ENCODE measurements at places on chromosomes 1 and 21.

GRCh38 chr1:155893389-155894142 is 17.6 kb downstream of the RIT1 start:
- DNase-seq = peak; percentile 95

DNA sequence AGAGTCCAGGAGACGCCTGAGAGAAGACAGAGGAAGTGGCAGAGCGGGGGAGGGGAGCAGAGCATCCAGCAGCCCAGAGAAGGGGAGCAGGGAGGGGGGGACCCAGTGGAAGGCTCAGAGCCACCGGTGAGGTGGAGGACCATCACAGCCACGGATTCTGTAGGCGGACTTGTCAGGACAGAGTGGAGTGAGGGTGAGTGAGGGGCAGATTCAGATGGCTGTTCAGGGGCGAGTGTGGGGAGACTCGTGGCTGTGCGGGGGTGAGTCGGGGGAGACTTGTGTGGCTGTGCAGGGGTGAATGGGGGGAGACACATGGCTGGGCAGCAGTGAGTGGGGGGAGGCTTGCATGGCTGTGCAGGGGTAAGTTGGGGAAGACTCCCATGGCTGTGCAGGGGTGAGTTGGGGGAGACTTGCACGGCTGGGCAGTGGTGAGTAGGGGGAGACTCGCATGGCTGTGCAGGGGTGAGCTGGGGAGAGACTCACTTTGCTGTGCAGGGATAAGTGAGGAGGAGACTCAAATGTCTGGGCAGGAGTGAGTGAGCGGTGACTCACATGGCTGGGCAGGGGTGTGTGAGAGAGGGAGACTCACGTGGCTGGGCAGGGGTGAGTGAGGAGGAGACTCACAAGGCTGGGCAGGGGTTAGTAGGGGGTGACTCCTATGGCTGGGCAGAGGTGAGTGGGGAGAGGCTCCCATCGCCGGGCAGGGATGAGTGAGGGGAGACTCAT is 56.8 kb upstream of the ABCG1 start:
- DNase-seq = no peak

DNA sequence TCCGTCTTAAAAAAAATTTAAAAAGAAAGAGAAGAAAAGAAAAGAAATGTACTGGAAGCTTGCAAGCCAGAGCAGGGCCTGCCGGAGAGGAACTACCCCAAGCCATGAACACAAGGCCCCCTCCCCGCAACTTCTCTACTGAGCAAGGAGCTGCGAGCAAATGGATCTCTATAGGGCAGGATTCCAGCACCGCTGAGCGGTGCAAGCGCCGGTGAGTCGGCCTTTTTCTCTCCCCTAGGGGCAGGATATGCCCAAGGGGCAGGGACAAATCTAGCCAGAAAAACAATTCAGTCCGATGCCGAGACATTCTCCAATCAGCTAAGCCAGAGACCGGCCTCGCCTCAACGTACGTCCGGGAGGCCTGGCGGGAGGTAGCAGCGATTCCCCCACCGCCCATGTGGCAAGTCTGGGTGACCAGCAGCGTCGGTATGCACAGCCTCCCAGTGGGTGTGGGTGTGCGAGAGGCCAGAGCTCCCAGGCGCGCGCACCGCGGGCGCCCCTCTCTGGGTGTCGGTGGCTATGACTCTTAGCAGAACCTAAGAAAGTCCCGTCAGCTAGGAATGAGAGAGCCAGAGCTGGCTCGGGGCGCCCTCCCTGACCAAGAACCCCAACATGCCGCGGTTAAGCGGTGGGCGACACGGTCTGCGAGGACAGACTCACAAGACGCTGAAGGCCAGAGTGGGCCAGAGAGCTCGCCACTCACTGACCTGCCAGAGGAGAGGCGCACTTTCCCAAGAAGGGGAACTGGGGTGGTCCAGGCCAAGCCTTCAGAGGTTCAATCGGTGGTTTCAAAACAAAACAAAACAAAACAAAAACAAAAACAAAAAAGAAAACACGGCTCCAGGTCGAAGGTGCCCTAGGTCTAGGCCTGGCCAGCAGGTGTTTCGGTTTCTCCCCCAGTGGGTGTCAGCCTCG is 1.9 kb downstream of the CSMD2 start:
- DNase-seq = peak; percentile 97

DNA sequence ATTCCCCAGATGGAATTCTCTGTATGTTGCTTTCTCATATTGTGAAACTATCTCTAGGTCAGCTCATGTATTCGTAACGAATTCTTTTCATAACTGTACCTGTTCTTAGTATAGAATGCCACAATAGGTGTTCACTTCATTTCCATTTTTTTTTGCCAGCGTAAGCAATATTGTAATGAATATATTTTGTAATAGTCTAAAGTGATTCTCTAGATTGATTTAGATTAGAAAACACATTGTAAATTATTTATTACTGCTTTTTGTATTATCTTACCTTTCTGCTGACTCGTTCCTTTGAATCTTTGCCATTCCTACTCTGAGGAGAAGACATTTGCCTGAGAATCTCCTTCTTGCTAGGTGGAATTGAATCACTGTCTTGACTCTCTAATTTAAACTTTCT is 14.8 kb downstream of the PDC start:
- DNase-seq = no peak

DNA sequence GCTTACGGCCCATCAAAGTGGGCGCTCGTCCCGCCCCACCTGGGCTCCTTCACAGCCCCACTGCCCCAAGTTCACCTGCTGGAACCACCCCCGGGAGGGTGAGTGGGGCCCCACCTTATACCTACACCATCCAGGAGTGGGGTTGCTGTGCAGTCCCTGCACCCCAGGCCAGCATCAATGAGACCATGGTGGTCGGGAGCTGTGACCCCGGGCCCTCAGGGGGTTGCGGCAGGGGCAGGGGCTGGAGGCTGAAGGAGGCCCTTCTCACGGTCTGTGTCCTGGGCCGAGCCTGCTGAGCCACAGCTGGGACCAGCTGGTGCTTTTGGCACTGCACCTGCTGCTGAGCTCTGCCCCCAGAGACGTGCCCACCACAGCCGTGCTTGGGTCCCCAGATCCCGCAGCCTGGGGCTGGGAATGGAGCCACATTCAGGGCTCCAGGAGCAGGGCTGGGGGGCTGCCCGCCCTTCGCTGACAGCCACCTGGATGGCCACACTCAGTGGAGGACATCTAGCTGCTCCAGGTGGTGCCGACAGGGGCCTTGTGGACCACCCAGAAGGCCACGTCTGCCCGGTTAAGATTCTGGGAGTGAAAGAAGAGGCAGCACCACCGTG is 17.4 kb downstream of the ACTRT2 start:
- no peak for DNase-seq

DNA sequence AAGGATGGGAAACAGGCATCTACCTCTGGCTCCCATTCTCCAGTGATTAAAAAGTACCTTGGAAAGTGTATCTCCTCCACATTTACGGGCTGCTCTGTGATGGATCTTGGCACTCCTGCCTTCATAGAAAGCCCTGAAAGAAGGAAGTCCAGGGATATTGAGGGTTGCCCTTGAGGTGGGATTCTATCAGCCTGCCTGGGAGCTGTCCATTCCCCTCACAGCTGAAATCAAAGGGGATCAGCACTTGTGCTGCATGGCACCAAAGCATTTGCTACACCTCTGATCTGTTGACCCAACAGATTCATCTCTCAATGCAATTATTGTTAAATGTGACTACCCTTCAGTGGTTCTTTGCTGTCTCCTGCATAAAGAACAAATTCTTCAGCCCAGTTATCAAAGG is 442.0 kb upstream of the RUNX1 start:
- DNase-seq = no peak

DNA sequence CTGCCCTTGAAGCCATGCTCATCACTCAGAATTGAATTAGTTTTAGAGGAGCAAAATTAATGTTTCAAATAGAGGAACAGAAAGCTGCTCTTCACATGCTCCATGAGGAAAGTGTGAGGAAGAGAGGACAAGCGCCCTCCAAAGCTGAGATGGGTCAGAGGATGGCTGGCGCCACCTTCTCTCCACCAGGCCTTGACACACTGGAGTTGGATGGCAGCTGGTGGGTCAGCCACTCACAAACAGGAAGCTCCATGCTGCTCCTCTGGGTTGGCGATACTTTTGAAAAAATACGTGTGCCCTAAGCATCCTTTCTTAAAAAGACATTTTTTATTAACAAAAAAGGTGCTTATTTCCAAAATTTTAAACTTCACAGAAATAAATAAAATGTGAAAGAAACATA is 3.1 kb upstream of the CD2 start:
- no peak for DNase-seq

DNA sequence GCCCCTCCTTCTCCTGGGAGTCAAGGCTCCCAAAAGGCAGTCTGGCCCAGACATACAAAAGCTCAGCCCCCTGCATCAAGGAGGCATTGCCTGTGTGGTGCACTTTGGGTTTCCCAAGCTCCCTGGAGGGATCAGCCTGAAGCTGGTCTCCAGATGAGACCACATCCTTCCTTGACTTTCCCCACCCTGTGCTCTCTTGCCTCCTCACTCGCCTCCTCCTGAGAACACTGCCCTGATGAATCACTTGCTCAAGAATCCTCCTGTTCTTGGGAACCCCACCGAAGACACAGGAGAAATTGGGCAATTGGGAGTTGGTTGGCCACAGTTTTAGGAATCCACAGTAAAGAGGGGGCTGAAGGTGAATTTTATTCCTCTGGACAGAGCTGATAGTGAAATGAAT is 34.8 kb upstream of the LYST start:
- DNase-seq = peak; percentile 92

DNA sequence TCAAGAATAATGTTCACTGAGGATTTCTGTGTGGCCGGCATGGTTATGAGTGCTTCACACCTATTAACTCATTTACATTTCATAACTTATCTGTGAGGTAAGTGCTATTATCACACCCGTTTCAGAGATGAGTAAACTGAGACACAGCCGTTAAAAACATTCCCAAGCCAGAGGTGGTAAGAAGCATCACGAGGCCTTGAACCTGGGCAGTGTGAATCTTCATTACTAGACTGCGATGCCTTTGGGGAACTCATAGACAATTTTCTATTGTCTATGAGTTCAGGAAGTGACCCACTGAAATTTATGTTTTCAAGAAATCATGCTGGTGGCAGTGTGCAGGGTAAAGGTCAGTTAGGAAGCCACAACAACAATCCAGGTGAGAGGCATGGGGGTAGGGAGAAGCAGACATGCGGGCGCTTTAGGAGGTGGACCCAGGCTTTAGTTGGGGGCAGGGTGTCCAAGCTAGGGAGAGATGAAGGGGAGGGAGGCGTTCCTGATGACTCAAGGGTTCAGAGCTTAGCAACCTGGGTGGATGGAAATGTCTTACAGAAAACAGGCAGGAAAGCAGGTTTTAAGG is 14.5 kb downstream of the GNG12 start:
- DNase-seq = no peak

- no peak for DNase-seq
Observed at GRCh38 chr1:78165816-78166215, 120.0 kb downstream of the GIPC2 start.

DNA sequence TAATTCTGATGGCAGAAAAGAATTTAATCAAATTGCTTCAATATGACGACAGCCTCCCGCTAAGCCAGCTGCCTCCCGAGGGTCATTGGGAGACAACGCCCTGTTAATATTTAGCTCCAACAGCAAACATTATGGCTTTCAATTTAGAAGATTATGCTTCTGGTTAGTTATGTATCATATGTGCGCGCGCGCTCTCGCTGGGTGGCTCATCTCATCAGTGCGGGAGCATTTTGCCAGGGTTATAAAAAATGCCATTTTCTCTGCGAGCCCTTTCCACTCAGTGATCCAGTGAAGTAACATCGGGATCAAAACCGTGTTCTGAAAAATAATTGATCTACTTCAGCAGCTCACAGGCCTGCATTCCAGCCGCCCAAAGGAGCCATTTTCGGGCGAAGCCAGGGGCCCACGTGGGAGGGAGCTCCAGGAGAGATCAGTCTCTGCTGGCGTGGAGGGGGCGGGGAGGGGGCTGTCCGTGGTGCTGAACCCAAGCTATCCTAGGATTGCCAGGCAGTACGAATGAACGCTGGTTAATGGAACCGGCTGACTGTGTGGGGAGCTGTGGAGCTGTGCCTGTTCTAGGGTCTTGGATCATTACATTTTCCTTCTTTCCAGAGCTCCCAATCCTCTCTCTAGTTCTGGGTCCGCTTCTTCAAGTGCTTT is 219.1 kb upstream of the ZC3H12A start:
- no peak for DNase-seq

DNA sequence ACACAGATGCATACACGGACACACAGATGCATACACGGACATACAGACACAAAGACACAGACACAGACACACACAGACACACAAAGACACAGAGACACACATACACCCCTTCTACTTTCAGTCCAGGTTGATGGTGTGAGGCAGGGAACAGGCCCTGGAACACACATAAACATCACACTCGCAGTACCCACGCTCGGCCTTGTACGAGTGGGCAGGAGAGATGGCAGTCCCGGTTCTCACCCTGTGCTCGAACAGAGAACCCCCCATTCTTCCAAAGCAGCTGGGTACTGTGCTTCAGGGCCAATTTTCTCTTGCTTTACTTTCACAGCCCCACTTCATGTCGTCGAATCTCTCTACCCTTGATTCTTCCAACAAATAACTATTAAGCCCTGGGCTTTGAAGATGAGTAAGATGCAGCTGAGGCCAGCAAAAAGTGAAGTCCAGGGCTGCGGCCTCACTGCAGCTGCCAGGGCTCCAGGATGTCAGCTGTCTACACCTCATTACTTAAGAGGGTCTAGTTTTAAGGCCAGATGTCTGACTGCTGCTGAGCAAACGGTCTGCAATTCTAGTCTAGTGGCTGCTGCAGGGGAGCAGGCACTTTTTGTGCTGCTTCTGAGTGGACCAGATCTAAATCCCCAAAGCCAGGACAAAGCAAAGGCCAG is 90.1 kb downstream of the PGBD5 start:
- DNase-seq = peak; percentile 3

DNA sequence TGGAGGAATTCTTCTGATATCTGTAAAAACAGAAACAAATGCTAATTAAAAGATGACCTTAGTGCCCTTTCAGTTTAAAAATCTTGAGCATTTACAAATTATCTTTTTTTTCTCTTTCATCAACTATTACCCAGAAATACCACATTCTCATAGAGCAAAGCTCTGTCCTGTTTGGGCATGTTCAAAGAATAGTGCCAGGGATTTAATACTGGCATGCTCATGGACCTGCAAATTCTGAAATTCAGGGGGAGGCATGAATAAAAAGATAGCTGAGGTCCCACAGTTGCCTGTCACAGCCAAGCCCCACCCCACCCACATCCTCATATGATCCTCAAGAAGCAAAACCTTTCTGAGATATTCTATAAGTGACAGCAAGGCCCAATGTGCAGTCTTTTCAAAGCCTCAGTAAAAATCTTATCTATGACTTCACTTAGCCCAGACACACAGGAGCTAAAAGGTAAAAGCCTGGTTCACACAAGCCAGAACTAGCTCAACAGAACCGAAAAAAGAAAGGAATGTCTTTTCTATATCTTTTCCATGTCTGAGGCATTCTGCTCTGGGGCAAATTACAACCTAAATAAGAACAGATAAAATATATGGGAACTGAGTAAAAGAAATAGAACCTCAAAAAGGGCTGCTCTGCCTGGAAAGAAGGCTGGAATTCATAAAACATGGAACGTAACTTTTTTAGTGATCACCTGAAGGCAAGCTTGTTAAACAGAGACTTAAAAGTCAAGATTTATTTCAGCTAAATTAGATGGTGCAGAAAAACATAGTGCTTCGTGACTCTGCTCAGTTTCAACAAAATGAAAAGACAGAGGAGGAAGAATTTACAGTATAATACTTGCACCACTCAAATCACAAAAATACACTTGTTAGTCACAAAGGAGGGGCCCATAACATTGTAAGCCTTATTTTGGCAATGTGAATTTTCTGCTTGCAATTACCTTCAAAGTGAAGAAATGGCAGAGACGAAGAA is 11.0 kb downstream of the WLS start:
- no peak for DNase-seq
